ENCODE measurements at places on chromosomes 7 and 10.

- DNase-seq = no peak
These were observed 28.9 kb downstream of the ZNF25 start for GRCh38 chr10:37947526-37947925.

GRCh38 chr7:159144758-159145489 lies at the start of gene VIPR2:
TSS of gene VIPR2 (minus strand) at chr7:159144867. CDS start at chr7:159144771, 96 bp downstream.
- DNase-seq = no peak

GRCh38 chr10:14758994-14759664 lies 15.6 kb downstream of the FAM107B start:
- no peak for DNase-seq

DNA sequence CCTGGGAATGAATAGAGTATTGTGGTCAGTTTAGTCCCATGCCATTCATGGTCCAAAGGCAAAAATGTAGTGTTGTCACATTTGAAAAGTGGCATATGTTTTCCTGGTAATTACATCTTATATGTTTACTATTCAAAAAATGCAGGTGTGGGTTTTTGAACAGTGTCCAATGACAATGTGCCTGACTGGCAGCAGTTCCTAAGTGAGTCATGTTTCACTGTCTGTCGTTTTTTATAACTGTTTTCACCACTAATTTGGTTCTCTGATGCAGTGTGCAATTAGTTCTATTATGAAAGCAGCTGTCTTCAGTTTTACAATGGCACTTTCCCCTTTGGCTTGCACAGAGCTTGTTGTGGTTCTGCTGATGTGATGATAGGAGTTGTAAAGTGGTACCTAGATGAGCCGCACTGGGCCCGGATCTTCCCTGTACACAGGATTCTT lies 162.3 kb downstream of the SEM1 start:
- DNase-seq = peak; percentile 74

- no peak for DNase-seq
These were observed 727 bp upstream of the PDSS1 start for GRCh38 chr10:26696786-26697162.

- no peak for DNase-seq
These were observed 81.4 kb downstream of the FAM185A start for GRCh38 chr7:102830197-102830596.
